Left renal pelvis (tissue), 4 donors: ENCODE measurements at places on chromosomes 7 and 10.

GRCh38 chr10:89241486-89242344, 9.9 kb downstream of the LIPA start:
- DNase-seq, result no peak

GRCh38 chr7:13743226-13743625, 246.2 kb downstream of the ETV1 start:
- DNase-seq, result no peak

GRCh38 chr10:28833313-28833712, 156.0 kb downstream of the BAMBI start:
- no peak for DNase-seq

GRCh38 chr10:123885406-123886170, 6.0 kb downstream of the CPXM2 start:
- DNase-seq, result no peak
